ENCODE measurements at places on chromosomes 7 and 10.

DNA sequence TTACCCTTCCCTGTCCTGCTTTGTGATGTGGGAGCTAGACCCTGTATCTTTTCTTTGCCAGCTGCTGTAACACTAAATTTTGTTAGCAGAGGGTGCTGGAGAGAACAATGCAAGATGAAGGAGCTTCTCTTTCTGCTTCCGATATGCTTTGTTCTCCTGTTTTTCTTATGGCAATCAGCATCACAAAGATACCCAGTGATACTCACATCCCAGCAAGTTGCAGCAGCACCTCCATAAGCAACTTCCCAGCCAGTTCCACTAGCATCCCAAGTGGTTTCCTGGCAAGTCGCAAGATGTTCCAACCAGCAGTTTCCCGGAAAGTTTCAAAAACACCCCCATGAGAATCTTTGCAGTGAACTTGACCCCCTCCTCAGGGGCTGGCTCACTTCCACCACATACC lies 148.6 kb downstream of the IMMP2L start:
- no peak for DNase-seq

- no peak for DNase-seq
Observed at GRCh38 chr10:35210961-35211360, 84.3 kb downstream of the CREM start.

DNA sequence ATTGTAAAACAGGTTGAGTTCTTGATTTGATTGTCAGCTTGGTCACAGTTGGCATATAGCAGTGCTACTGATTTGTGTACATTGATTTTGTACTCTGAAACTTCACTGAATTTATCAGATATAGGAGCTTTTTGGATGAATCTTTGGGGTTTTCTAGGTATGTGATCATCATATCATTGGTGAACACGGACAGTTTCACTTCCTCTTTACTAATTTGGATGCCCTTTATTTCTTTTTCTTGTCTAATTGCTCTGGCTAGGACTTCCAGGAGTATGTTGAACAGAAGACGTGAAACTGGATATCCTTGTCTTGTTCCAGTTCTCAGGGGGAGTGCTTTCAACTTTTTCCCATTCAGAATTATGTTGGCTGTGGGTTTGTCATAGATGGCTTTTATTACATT lies 86.9 kb downstream of the EXOC4 start:
- no peak for DNase-seq

- DNase-seq: no peak
Observed at GRCh38 chr10:29078919-29079318, 210.0 kb upstream of the LYZL1 start.

DNA sequence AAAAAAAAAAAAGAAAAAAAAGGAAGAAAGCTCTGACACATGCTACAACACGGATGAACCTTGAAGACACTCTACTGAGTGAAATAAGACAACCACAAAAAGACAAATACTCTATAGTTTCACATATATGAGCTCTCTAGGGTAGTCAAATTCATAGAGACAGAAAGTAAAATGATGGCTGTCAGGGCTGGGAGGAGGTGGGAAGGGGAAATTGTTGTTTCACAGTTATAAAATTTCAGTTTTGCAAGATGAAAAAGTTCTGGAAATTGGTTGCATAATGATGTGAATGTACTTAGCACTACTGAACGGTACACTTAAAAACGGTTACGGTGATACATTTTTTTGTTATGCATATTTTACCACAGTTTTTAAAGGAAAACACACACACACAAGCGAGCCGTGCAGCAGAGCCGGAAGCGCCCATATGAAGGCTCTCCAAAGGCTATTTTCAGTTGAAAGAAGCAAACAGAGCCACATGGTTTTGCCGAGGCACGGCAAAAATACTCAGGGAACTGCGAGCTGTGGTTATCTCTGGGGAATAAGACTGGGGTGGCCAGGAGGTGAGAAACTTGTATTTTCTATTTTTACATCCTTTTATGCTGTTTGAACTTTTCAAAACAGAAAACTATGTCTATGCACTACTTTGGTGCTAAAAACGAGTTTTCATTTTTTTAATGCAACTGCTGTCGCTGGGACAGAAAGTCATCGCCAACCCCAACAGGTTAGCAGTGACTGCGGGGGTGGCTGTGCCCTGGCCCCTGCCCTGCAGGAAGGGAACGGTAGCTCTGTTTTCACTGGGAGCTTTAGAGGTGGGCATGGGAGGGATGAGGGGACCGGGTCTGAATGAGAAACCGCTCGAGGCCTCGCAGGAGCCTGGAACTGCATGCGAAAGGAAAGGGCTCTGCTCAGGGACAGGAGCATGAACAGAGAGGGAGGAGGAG lies 132.9 kb downstream of the OAT start:
- peak; percentile 52 for DNase-seq

- DNase-seq: no peak
Observed at GRCh38 chr10:47277352-47278151, 22.4 kb upstream of the GDF10 start.

DNA sequence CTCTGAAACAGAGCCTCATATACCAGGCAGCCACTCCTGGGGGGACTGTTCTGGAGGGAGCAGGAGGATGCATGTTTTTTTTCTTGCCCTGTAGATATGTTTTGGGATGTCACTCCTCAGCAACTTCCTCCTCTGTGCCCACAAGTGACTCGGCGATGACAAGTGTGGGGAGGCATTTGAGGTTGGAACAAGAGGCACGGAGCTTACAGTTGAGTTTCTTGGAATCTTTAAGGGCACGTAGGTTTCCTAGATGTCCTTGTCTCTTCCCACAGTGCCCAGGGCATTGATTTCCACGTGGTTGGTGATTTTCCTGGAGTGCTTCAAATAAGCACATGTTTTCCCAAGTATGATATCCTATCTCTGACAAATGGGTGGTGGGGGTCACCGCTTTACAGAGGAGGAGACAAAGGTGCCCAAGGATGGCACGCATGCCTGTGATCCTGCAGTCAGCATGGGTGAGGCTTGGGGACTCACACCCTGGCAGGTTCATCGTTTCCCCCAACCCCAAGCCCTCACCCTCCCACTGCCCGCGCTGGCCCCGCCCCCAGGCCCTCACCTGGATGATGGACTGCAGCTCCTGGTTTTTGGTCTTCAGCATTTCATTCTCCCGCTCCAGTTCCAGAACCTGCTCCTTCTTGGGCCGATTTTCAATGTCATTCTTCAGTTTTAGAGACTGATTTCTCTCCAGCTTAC lies 95.2 kb upstream of the GNA12 start:
- peak; percentile 29 for DNase-seq

DNA sequence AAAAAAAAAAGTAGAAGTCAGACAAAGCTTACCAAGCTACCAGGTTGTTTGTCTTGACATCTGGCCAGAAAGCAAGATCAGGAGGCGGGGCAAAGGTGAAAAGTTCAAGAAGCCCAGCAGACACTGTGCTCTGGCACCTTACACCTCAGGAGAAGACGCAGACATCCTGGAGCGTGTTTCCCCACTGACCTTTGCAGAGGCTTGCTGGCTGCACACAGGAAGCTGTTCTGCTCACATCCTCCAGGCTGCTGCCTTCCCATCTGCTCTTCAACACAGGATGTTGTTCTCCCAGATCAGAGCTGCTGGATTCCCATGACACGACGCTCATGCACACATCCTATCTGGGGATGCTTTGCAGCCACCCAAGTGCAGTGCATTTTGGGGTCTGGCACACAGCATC lies 174.4 kb upstream of the KIAA1217 start:
- DNase-seq: no peak

- no peak for DNase-seq
Observed at GRCh38 chr7:50981743-50982142, 199.0 kb upstream of the GRB10 start.

Data from fibroblast of skin of scalp (primary cell).